Effector CD4-positive, alpha-beta T cell (primary cell): ENCODE measurements at places on chromosomes 2 and 18.

GRCh38 chr2:58532641-58533040 is 291.5 kb upstream of the FANCL start:
- DNase-seq = no peak

- no peak for DNase-seq
Measured at GRCh38 chr2:151770995-151771394, 36.7 kb upstream of the NEB start.

- no peak for DNase-seq
Measured at GRCh38 chr2:62999905-63000304, 50.7 kb upstream of the OTX1 start.

DNA sequence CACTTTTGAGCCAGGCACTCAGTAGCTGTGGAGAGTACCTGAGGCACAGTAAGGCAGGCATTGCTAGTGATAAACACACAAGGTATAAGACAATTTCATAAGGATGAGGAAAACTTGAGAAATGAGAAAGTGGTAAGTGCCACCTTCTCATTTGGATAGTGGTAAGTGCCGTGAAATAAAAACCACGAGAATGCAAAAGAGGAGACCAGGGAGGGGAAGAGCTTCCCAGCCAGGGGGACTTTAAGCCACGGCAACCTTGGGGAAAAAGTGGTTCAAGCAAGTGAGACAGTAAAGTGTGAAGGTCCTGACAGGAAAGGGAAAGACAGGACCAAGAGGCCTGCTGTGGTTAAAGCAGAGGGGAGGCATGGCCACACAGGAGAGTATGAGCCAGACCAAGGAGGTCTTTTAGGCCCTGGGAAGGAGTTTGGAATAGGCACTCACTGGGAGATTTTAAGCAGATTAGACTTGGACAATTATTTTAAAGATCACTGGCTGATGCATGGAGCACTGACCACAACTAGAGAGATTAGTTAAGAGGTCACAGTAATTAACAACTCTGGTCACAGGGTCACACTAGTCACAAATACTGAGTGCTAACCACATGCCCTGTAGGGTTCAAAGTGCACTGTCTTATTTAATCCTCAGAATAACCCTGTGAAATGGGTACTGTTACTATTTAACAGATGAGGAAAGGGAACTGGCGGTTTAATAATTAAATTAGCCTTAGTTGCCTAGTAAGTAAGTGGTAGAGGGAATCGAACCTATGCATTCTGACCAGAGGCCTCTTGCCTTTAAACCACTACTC is 50.1 kb downstream of the THOC1 start:
- no peak for DNase-seq

- no peak for DNase-seq
Measured at GRCh38 chr2:100620481-100620880, 57.7 kb downstream of the PDCL3 start.
